ENCODE measurements at places on chromosomes 3 and 15. TPM values are rescaled to one million over a fixed set of nuclear protein-coding genes. Genes with fewer than 3 reads are reported as not detected.
A peak's percentile ranks its signal among the peaks of the same experiment; 100 is the strongest.

GRCh38 chr3:46354984-46355383 is 1.1 kb downstream of the CCR2 start:
- H3K27me3 ChIP-seq, result peaks cover 26% of the 10 kb centered on the region
- H3K4me1 ChIP-seq, result peaks cover 91% of the 10 kb centered on the region
- H3K36me3 ChIP-seq, result peaks cover 36% of the 10 kb centered on the region
- DNase-seq, result no peak
- H3K27ac ChIP-seq, result peak overlapping the region; percentile 82

CORO2B gene
- total RNA-seq, result not detected

TRPM1 gene
- not detected for total RNA-seq

DNA sequence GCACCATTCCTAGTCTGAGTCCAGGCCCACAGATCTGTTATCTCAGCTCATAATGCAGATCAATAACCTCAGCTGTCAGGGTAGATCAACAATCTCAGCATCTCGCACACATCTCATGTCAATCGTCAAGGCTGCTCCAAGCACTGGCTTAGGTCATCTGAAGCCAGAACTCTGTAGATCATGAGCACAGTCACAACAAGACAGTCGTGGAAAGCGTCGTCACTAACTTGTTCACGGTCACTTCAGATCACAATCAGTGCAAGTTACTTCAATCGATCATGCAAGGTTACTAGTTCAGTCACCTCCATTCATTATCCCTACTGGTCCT is 71.8 kb downstream of the RBPMS2 start:
- H3K36me3 ChIP-seq, result peaks cover 8% of the 10 kb centered on the region
- no peak for DNase-seq
- peak overlapping the region; percentile 78 for H3K4me3 ChIP-seq
- peaks cover 46% of the 10 kb centered on the region for H3K4me1 ChIP-seq
- peak overlapping the region; percentile 57 for H3K27ac ChIP-seq
- H3K27me3 ChIP-seq, result no peaks in the 10 kb centered on the region

DNA sequence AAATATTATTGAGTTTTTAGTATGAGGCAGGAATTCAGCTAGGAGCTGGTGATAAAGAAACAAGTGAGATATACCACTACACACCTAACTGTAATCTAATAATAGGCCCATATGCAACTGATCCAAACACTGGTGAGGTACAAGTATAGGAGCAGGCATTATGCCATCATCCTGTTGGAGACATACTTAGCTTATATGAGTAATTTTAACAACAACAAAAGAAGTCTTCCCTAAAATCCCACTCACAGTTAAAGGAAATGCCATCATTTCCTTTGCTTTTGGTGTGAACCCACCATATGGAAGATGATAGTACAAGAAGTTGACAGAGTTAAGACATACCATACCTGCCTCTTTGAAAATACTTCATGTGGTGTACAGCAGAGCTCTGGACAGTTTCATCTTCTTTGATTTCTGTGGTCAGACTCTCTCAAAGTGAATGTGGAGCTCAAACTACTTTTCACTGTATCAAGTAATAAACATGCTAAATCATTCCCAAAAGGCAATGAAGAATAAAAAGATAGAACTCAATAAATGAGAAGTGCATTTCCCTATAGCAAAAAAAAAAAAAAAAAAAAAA is 85.5 kb downstream of the CD200R1L start:
- no peaks in the 10 kb centered on the region for H3K27me3 ChIP-seq
- peaks cover 5% of the 10 kb centered on the region for H3K36me3 ChIP-seq
- H3K4me3 ChIP-seq, result no peak overlapping the region
- H3K27ac ChIP-seq, result no peak overlapping the region

- H3K4me3 ChIP-seq, result no peak overlapping the region
- no peak overlapping the region for H3K27ac ChIP-seq
- H3K36me3 ChIP-seq, result no peaks in the 10 kb centered on the region
- H3K4me1 ChIP-seq, result no peaks in the 10 kb centered on the region
Measured at GRCh38 chr3:31841515-31841914, 139.5 kb downstream of the OSBPL10 start.

DNA sequence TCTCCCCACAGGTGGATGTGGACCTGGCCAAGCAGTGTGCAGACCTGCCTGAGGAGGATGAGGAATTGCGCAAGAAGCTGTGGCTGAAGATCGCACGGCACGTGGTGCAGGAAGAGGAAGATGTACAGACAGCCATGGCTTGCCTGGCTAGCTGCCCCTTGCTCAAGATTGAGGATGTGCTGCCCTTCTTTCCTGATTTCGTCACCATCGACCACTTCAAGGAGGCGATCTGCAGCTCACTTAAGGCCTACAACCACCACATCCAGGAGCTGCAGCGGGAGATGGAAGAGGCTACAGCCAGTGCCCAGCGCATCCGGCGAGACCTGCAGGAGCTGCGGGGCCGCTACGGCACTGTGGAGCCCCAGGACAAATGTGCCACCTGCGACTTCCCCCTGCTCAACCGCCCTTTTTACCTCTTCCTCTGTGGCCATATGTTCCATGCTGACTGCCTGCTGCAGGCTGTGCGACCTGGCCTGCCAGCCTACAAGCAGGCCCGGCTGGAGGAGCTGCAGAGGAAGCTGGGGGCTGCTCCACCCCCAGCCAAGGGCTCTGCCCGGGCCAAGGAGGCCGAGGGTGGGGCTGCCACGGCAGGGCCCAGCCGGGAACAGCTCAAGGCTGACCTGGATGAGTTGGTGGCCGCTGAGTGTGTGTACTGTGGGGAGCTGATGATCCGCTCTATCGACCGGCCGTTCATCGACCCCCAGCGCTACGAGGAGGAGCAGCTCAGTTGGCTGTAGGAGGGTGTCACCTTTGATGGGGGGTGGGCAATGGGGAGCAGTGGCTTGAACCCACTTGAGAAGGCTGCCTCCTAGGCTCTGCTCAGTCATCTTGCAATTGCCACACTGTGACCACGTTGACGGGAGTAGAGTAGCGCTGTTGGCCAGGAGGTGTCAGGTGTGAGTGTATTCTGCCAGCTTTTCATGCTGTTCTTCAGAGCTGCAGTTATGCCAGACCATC is 8.6 kb downstream of the VPS18 start:
- peaks cover 16% of the 10 kb centered on the region for H3K36me3 ChIP-seq
- H3K4me3 ChIP-seq, result no peak overlapping the region
- H3K27me3 ChIP-seq, result no peaks in the 10 kb centered on the region
- DNase-seq, result no peak

GRCh38 chr15:52140646-52141045 is 28.1 kb upstream of the BCL2L10 start:
- peaks cover 6% of the 10 kb centered on the region for H3K36me3 ChIP-seq
- peaks cover 19% of the 10 kb centered on the region for H3K4me1 ChIP-seq
- H3K27me3 ChIP-seq, result no peaks in the 10 kb centered on the region
- no peak overlapping the region for H3K27ac ChIP-seq

RTP4 gene
- 16.9 TPM for total RNA-seq

SLCO2A1 gene
- total RNA-seq, result not detected

DNA sequence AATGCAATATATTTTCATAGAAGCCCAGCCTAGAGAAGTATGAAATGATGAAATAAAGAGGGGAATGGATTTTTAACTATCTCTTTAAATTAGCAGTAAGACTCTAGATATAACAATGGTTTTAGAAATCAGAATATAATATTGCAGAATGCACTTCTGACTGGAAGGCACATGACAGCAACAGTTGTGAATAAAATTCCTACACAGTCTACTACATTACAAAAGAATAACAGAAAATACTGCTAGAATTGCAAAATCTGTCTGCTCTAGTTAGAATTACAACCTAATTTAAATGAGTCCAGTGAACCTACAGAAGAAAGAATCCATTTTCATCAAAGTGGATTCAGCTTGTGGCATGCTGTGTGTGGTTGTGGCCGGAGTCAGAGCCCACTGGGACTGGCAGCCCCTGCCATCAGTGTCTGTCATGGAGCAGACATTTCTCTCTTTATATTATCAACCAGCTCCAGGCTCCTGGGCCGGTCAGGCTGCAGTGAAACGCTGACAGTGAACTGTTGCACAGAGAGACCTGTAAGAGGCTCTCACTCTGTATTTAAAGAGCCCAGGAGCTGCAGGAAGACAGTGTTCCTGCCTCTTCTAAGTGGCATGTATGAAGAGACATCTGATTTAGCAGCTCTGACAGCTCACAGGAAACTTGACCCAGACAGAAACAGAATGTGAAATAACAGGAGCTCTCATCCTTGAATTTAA is 1523.8 kb upstream of the CADM2 start:
- DNase-seq, result no peak
- no peak overlapping the region for H3K27ac ChIP-seq
- no peaks in the 10 kb centered on the region for H3K36me3 ChIP-seq
- no peaks in the 10 kb centered on the region for H3K4me1 ChIP-seq
- no peaks in the 10 kb centered on the region for H3K27me3 ChIP-seq

DNA sequence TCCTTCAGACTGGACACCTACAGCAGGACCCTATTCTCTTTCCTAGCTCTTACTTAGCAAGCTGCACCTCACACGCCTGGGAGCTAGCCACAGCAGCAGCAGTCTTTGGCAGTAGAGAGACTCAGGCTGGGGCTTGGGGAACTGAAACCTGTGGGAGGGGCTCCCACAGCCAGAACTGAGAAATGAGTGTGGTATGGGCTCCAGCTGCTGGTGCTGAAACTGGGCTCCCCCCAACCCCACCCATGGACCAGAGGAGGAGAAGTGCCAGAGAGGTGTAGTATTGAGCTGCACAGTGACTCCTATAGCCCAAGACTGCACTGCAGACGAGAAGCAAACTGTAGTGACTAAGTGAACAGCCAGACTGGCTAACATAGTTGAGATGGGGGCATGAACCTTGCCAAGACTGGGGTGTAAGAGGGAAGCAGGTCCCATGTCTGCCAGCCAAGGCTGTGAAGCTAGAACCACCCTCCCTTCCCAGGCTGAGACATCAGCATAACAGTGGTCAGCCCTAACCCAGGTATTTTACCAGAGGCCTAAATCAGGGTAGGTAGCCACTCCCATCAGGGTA is 62.5 kb downstream of the MYO5A start:
- peak overlapping the region; percentile 73 for H3K27ac ChIP-seq
- H3K27me3 ChIP-seq, result no peaks in the 10 kb centered on the region
- H3K4me3 ChIP-seq, result no peak overlapping the region
- DNase-seq, result peak; percentile 83

GRCh38 chr3:127590282-127590592 is 296 bp downstream of the TPRA1 start:
- H3K27ac ChIP-seq, result peak overlapping the region; percentile 43
- peak; percentile 57 for DNase-seq
- H3K27me3 ChIP-seq, result no peaks in the 10 kb centered on the region
- peaks cover 26% of the 10 kb centered on the region for H3K4me1 ChIP-seq
- peak overlapping the region; percentile 88 for H3K4me3 ChIP-seq

GRCh38 chr15:41502795-41503668 is 9.4 kb downstream of the ITPKA start:
- peaks cover 76% of the 10 kb centered on the region for H3K27me3 ChIP-seq
- no peak for DNase-seq
- H3K36me3 ChIP-seq, result no peaks in the 10 kb centered on the region
- peak overlapping the region; percentile 44 for H3K4me3 ChIP-seq
- H3K4me1 ChIP-seq, result peaks cover 20% of the 10 kb centered on the region
- H3K27ac ChIP-seq, result no peak overlapping the region

DNA sequence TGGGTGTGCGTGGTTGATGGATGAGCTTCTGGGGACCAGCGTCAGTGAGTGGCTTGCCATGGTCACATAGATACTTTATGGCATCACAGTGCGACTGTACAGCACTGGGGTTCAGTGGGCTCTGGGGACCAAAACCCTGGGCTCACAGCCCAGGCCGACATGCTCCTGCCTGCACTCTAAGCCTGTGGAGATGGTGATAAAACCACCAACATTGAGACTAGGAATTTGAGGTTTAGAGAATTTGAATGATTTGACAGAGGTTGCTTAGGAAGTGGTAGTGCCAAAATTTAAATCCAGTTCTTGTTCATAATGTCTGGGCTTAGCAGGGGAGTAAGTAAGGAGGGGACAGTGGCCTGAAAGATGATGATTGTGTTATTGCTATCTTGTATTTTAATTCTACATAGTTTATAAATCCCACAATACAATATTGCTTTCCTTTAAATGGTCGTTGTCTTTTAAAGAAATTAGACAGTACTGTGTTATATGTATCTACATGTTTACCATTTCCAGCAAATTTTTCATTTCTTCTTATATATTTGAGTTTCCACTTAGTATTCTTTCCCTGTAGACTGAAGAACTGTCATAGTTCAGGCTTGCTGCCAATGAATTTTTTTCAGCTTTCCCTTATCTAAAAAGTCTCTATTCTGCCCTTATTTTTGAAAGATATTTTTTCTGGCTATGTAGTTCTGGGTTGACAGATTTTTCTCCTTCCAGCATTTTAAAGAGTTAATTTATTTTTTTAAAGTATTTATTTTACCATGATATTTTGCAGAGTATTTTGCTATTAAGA is 235.4 kb upstream of the RGMA start:
- H3K27ac ChIP-seq, result no peak overlapping the region
- H3K36me3 ChIP-seq, result no peaks in the 10 kb centered on the region
- DNase-seq, result no peak
- H3K27me3 ChIP-seq, result no peaks in the 10 kb centered on the region

GRCh38 chr3:155491696-155492095 is 198.2 kb upstream of the STRIT1 start:
- DNase-seq, result no peak
- peaks cover 5% of the 10 kb centered on the region for H3K4me1 ChIP-seq
- no peak overlapping the region for H3K27ac ChIP-seq
- H3K4me3 ChIP-seq, result no peak overlapping the region

ACVR2B gene
- 6.4 TPM for total RNA-seq

DNA sequence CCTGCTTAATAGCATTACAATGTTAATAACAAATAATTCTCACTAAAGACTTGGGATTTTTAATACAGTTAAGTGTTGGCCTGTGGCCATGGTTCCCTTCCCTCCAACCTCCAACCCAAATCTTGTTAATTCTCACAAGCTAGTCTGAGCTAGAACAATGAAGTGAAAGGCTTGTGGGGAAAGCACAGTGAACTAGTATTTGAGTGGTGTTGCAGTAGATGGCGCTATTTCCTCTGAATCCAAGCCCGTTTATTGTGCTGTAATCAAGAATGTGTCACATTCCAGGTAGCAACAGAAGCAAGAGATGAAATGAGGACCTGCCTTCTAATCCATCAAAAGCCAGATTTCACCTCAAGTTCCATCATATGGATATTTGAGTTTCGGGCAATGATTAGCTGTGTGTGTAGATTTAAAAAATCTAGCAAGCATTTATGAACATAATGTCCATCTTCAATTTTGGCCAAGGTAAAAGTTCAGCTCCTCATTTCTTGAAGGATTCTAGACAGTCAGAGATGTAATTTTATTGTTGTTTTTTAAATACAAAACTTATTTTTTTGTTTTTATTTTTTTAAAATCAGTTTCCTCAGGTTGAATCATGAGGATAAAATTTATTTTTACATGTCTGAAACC is 160.7 kb downstream of the SQOR start:
- H3K4me1 ChIP-seq, result no peaks in the 10 kb centered on the region
- no peak overlapping the region for H3K4me3 ChIP-seq
- no peak overlapping the region for H3K27ac ChIP-seq
- no peaks in the 10 kb centered on the region for H3K36me3 ChIP-seq

SLC12A1 gene
- total RNA-seq, result not detected

GRCh38 chr3:164351131-164351530 is 727.2 kb downstream of the SI start:
- no peaks in the 10 kb centered on the region for H3K4me1 ChIP-seq
- H3K27me3 ChIP-seq, result no peaks in the 10 kb centered on the region
- no peak overlapping the region for H3K4me3 ChIP-seq

STX19 gene
- total RNA-seq, result not detected

DNA sequence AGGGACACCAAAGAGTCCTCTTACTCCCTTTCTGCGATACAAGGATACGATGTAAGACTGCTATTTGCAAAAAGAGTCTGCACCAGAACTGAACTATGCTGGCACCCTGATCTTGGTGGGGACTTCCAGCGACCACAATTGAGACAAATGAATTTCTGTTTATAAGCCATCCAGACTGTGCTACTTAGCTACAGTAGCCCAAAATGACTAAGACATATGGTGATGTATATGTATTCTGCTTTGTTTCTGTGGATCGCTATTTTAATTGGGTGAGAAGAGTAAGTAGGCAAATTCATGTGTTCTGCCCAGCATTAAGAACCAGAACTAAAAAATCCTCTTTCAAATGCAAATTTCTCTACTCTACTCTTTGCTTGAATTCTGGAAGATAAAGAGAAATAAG is 720.9 kb downstream of the DIPK2A start:
- no peak overlapping the region for H3K4me3 ChIP-seq
- no peaks in the 10 kb centered on the region for H3K36me3 ChIP-seq
- no peak overlapping the region for H3K27ac ChIP-seq

All from activated CD8-positive, alpha-beta memory T cell treated with anti-CD3 and anti-CD28 coated beads, Interleukin-2, amount 10 ng/mL, durations not matched to agents 7 days and 5 days (primary cell).